ENCODE measurements at places on chromosomes 6 and 20.
A peak's percentile ranks its signal among the peaks of the same experiment; 100 is the strongest.

DNA sequence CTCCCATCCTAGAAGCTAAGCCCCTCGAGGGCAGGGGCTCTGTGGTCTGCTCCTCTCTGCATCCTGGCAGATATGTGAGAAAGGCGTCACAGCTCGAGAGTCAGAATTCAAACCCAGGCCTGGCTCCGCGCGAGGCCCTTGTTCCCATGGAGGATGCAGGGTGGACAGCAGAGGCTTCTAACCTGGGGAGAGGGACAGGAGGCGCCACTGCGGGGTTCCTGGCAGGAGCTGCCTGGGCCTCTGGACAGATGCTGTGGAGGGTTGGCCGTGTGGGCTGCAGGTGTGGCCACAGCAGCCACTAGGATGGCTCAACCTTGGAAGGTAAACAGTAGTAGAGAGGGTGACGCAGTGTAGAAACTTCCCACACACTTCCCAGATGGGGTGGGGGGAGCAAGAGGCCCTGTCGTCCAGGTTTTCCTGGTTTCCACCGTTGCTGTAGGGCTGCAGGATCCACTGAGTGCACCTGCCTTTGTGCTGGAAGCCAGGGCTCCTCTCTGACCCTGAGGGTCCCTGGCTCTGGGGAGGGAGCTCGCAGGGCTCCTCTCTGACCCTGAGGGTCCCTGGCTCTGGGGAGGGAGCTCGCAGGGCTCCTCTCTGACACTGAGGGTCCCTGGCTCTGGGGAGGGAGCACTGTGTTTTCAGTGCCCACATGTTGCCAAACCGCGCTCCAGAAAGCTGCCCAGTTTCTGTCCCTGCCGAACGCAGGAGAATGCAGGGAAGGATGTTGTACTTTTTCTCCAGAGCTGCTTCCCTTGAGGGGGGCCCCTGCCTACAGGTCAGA lies 14.2 kb downstream of the RBM38 start:
- DNase-seq, result no peak

DNA sequence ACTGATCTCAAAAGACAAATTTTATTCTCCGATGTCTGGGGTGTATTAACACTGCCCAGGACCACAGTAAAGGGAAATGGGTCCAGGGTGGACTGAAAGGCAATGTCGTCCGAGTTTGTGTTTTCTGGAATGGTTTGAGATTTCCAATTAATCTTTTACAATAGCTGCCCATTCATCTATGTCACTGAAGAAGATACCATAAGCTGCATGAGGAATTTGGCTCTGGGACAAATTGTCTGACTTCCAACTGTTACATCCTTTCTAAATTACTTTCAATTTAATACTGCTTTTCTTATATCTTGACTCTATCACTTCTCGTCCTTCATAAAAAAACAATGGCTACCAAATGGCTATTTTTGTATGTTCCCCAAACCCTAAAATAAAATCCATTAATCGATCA lies 130.7 kb upstream of the KCNK16 start:
- DNase-seq, result no peak

DNA sequence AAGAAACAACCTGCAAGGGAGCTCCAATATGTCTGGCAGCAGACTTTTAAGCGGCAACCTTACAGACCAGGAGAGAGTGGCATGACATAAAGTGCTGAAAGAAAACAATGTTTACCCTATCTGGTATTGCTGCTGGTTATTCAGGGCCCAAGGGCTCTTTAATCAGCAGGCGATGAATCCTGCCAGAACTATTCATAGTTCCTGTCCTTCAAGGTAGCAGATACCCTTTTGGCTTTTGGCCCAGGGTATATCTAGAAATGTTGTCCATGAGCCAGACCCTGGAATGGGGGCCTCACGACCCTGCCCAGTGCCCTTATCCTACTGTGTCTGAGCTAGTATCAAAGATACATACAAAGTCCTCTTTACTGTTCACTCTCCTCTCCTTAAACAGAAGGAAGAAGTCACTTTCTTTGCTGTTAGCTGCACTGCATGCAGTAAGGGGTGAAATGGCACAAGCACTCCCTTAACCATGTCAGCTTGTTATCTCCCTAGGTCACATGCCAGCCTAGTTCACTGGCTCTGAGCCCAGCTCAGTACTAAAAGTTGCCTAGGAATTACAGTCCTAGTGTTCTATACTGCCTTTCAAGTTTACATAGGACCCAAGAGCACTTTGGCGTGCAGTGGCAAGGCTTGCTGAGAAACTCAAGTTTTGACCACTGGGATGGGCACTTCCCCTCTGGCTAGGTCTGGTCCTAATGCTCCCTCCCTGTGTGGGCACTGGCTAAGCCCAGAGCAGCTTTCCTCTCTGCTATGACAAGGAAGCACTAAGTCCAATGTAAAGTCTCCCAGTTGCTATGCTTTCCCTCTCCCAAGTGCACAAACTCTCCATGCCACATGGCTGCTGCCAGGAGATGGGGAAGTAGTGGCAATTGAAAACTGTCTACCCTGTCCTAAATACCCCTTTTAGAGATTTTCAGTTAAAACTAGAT lies 122.0 kb downstream of the HTR1B start:
- DNase-seq, result no peak

DNA sequence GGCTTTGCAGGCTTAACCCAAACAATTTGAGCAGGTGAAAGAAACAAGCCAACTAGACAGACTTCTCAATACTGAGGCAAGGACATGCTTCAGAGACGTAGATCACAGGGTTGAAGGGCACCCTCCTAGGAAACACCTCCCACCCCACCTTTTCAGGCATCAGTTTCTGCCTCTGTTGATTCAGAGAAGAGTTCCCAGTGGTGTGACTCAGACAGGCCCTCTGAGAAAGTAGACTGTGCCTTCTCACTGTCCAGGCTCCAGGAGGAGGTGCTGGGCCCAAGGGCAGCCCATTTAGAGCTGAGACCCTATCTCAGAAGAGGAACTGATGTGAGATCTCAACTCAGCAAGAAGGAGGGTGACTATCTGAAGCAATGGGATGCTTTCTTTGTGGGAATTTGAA lies 108.1 kb downstream of the FAM50B start:
- DNase-seq, result no peak

GRCh38 chr20:25470045-25470444 lies 62.6 kb downstream of the GINS1 start:
- peak; percentile 10 for DNase-seq

DNA sequence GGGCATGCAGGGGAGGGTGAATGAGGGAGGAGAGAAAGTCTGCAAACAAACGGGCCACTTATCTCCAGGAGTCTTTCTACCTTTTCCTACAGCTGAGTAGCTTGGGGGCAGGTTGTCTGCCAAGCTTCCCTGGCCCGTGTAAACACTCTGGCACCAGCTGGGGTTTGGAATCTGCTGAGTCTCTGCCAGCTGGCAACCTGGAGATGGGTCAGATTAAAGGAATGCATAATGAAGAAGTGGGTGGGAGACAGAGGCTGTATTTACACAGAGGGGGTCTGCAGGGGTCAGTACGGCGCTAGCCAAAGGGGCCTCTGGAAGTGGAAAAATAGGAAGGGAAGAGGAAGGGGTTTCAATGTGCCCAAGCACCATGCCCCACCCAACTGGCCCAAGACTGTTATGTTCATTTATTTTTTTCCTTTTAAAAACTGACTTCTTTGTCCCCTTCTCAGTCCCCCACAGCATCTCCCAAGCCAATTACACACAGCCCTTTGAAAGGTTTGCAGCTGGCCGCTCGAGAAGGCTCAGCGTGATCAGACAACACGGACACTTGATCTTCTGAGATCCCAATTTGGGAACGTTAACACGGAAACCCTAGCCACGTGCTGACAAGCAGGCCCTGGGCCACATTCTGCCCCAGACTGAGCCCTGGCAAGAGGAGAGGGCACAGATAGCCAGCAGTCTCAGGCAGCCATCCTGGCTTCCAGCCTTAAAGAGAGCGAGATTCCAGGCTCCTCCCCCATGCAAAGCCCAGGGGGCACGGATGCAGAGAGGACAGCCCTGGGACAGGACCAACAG lies 25.2 kb downstream of the TRAM2 start:
- DNase-seq, result peak; percentile 60

DNA sequence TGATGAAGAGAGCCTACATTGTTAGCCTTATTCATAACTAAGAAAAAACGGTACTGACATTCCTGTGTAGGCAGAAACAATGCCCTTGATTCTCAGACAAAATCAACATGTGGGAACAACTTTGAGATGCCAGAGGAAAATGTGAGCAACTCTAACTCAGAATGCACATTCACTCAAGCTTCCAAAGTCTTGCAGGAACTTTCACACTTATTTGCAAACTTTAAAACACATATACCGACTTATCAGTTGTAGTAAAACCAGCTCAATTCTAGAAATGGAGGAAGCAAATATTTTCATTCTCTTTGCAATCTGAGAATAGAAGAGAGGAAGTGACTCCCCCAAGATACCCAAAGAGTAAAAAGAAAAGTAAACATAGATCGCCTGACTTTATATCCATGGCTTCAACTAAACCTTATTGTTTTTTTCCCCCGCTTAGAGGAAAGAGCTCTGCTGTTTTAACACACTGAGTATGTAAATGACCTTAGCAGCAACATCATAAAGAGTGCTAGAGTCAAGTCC lies 117.6 kb downstream of the EPB41L2 start:
- no peak for DNase-seq

Measured in fibroblast of the conjunctiva (primary cell).